Lower lobe of right lung (tissue), 2 donors: ENCODE measurements at places on chromosomes 12 and 14.
A peak's percentile ranks its signal among the peaks of the same experiment; 100 is the strongest.

GRCh38 chr12:94133964-94134795 lies 14.2 kb upstream of the PLXNC1 start:
- DNase-seq, result no peak

GRCh38 chr12:118376089-118377020 lies at the start of gene SUDS3:
SUDS3 (plus strand) TSS chr12:118376555; CDS start chr12:118376692, 137 bp downstream.
- peak; percentile 94 for DNase-seq

DNA sequence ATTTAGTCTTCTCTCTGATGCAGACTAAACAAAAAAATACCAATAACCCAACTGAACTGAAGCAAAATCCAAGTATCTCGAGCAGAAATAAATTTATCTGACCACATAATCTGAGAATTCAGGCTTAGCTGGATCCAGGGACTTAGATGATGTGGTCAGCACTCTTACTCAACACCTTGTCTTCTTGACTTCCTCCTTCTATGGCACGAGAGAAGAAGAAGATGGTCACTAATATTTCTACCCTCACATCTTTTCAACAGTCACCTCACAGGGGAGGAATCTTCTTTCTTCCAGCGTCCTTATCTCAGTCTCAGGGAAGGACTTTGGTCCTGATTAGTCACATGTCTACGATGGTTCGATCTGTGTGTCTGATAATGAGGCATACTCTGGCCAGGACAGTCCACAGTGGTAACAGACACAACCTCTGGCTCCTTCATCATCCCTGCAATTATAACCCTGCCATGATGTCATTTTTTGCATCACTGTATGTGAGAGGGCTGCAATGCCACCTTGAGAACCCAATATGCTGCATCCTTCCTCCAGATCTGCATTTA lies 15.8 kb downstream of the RGS6 start:
- no peak for DNase-seq

- no peak for DNase-seq
Measured at GRCh38 chr14:75165586-75166391, 10.6 kb downstream of the TMED10 start.

DNA sequence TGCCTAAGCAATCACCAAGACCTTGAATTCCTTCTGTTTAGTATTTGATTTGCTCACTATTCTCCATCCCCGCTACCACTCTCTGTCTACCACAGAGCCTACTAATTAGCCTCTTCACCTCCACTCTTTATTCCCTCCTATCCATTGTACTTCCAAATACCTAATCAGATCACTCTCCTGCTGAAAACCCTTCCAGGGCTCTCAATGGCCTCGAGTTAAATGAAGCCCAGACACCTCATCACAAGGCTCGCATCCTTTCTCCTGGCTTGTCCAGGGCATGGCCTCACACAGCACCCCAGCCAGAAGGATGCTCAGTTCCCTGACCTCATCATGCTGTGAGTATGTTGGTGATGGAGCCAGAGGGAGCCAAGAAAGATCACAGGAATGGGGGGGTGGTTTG lies 71.4 kb upstream of the PRMT8 start:
- DNase-seq, result no peak

- DNase-seq, result no peak
Measured at GRCh38 chr14:76877871-76878270, 51.7 kb downstream of the LRRC74A start.

DNA sequence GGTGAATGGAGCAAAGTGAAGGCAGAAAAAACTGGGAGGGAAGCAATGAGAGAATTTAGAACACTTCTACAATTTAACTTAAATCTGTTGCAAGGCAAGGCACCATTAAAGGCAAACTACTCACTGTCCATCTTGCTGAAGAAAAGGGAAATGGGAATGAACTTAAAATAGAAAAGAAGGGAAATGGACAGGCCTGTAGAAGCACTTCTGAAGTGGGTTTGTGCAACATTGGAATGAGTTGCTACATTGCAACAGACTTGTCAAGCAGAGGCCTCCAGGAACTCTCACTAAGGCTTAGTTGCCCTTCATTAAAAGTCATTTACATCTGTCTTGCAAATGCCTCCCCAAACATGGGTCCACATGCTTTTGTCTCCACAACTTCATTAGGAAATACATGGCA lies 13.7 kb upstream of the OR10AD1 start:
- DNase-seq, result no peak

DNA sequence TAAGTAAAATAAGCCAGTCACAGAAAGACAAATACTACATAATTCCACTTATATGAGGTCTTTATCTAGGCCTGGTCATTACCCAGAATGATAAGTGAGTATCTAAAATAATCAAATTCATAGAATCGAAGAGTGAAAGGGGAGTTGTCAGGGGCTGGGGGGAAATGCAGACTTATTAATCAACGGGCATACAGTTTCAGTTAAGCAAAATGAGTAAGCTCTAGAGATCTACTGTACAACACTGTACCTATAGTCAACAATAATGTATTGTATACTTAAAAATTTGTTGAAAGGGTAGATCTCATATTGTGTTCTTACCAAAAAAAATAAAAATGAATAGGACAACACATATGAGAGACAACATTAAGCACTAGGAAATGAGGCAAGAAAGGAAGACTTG lies 13.3 kb downstream of the BTBD7 start:
- no peak for DNase-seq

DNA sequence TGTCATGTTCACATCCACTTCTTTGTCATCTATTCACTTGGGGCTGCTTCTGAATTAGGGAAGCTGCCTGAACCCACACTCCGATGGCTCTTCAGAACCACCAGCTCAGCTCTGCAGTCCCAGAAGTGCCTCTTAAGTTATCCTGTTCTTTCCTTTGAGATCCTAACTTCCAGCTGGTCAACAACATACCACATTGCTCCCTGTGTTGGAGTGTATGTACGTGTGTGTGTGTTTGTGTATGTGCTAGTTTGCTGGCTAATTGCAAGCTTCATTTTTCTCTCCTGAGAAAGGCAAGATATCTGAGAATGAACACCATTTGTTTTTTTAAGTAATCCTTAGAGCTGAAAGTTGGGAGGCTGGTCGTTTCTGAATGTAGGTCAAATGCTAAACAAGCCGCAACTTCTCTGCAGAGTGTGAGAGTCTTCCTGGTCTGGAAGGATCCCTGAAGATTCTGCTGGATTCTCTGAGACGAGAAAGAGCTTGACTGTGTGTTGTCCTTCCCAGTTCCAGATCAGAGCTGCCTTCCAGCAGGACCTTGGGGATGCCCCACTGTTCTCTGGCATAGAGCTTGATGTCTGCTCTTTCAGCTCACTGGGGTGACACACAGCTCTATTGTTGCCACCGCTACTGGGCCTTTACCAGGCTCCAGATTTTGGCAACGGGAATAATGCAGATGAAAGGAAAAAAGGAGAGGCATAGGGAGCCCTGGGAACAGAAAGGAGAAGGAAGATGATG lies 839 bp downstream of the GSG1 start:
- no peak for DNase-seq

- DNase-seq, result no peak
Measured at GRCh38 chr12:76811976-76812375, 48.1 kb downstream of the ZDHHC17 start.

DNA sequence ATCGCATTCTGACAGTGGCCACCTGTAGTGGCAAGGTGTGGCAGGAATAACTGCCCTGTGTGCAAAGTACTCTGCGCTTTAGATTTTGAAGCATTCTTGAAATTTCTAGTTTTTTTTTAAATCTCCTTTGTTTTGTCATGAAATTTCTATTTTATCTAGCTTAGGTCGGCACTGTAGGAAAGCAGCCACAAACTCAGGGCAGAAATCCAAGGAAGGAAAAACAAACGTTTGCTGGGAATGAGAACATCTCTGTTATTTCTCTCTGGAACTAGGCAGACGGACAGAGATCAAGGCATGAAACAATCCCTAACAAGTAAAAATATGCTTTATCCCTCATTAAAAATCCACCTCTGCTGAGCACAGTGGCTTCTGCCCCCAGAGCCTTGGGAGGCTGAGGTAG lies 1.3 kb upstream of the NR2C1 start:
- no peak for DNase-seq

GRCh38 chr12:49273726-49274395 lies 9.0 kb downstream of the TUBA1C start:
- no peak for DNase-seq

DNA sequence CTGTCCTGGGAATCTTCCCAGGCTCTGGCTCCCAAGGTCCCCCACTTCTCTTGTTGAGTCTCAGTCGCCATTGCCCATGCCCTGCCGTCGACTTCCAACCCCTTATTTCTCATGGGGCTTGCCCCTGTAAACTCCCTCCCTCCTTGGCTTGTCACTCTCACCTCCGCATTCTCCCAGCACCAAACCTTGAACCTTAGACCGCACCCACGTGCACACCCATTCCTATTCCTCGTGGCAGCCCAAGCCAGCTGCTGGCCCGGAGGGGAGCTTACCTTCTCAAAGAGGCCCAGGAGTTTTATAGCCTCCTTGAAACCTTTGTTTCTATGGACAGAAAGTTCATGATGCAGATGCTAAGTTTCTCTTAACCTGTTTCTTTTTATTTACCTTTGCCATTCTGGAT lies 4.6 kb downstream of the JDP2 start:
- no peak for DNase-seq

DNA sequence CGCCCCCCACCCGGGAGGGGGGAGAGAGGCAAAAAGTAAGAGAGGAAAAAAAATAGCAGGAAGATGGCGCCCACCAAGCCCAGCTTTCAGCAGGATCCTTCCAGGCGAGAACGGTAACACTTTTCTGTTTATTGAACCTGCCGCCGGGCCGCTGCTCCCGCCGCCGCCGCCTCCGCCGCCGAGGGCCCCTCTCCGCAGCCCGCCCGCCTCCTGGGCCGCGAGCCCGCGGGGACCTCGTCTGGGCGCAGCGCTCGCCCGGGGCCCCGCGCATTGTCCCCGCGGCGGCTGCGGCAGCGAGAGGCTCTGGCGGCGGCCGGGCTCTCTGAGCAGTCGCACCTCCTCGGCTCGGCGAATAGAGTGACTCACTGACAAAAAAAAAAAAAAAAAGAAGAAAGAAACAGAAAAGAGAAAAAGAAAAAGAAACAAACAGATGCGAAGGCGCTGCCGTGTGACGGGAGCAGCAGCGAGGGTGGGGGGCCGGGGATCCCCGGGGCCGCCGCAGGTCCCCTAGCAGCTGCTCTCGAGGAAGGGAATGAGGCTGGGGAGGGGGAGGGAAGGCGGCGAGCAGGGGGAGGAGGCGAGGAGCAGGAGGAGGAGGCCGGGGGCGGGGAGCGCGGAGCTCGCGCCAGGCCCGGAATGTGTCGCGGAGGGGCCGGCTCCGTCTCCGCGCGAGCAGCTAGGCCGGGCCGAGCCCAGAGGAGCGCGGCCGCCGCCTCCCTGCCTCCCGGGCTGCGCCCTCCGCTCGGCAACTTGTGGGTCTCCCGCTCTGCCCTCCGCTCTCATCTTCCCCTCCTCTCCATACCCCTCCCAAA lies 781 bp downstream of the NPAS3 start:
- DNase-seq, result peak; percentile 58

GRCh38 chr12:96258104-96258961 lies 64.2 kb downstream of the ELK3 start:
- DNase-seq, result no peak

- no peak for DNase-seq
Measured at GRCh38 chr12:106135075-106135474, 3.7 kb downstream of the NUAK1 start.

GRCh38 chr12:49892084-49892731 lies 11.5 kb downstream of the FAIM2 start:
- DNase-seq, result no peak

DNA sequence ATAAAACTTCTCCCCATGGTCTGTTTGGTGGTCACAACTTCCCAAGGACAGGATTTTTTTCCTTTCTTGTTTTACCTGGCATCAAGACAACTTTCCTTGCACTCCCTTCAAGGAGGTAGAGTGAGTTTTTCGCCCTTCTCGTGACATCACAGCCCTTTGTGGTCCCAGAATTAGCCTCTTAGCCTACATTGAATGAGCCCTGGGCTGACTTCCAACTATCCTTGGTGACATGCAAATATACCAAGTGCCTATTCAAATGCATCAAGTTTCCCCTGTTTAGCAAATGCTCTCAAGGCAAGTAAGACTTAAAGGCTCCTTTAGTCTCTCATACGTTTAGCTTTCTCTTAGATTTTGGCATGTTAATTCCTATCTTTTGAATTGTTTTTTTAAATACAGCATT lies 36.6 kb downstream of the TC2N start:
- DNase-seq, result peak; percentile 58

DNA sequence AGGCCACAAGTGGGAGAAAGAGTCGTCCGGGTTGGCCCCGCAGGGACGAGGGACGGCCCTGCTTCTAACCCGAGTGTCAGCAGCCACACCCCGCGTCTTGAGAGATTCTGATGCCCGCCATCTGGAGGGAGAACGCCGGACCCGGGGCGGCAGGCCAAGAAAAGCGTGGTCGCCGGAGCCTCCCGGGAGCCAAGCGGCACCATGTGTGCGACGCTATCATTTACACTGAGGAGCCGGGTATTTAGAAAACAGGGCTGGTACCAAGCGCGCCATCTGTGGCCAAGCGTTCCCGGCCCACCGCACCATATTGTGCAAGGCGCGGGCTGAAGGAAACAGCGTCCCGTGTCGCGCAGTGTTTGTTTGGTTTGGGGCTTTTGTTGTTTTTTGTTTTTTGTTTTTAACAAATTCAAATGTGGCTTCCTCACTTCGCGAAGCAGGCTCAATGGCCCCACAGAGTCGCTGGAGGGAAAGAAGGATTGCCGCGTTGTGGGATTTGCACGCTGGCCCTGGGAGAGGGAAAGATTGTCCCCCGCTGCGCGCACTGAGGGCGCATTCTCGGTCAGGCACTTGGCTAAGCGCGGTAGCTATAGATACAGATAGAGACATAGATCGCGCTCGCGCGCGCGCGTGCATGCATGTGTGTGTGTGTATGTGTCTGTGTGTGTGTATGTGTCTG lies 153.8 kb downstream of the BCL11B start:
- no peak for DNase-seq

DNA sequence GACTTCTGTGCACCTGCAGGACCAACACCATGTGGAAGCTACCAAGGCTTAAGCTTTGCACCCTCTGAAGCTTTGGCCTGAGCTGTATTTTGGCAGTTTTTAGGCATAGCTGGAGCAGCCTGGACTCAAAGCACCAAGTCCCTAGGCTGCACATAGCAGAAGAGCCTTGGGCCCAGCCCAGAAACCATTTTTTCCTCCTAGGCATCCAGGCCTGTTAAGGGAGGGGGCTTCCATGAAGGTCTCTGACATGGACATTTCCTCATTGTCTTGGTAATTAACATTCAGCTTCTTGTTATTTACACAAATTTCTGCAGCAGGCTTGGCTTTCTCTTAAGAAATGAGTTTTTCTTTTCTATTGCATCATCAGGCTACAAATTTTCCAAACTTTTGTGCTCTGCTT lies 475.8 kb upstream of the FLRT2 start:
- DNase-seq, result no peak

DNA sequence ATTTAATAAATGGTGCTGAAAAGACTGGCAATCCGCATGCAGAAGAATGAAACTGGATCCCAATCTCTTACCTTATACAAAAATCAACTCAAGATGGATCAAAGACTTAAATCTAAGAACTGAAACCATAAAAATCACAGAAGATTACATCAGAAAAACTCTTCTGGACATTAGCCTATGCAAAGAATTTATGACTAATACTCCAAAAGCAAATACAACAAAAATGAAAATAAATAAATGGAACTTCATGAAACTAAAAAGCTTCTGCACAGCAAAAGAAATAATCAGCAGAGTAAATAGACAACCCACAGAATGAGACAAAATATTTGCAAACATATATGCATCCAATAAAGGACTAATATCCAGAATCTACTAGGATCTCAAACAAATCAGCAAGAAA lies 14.3 kb upstream of the CLEC1A start:
- DNase-seq, result no peak
